Putamen (tissue), 1 donor: ENCODE measurements at places on chromosomes 5 and 9.

DNA sequence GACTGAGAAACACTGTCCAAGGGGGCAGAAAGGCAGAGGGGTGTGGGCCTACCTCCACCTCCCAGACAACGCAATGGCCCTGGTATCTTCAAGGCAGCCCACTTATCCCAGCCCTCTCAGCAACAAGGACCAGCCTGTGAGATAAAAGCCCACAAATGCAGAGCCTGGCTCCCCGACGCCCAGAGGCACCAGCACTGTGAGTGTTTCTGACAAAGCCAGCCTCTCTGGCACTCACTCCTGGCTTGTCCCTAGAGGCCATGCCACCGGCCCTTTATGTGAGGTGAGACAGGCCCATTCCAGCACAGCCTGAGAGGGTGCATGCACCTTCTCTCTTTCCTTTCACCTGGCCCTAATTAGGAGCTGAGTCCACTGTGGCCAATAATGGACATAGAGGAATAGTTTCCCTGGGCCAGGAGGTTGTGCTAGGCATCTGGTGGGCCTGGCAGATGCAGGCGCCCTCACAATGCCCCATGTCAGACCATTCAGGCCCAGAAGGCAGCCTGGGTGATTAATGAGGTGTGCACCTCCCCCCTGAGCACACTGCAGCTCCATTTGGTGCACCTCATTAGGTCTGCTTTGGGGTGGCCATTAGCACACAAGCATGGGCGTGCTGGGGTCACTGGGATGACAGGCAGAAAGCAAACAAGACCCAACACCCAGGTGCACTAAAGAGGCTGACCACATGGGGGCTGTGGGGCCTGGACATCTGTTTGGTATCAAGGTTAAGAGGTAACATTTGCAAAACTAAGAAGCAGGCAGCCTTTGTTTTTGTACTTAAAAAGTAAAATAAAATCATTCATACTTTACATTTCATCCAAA is 176.0 kb downstream of the MED10 start:
- no peak for DNase-seq

- DNase-seq: no peak
Observed at GRCh38 chr5:119255571-119256356, 100.1 kb upstream of the TNFAIP8 start.

GRCh38 chr5:127963233-127963632 is 120.3 kb upstream of the SLC12A2 start:
- DNase-seq: no peak

GRCh38 chr5:41637869-41638268 is 127.5 kb upstream of the PLCXD3 start:
- DNase-seq: no peak

- no peak for DNase-seq
Observed at GRCh38 chr9:133286523-133286922, 11.5 kb upstream of the ABO start.

- DNase-seq: no peak
Observed at GRCh38 chr5:151234476-151235238, 10.8 kb upstream of the CCDC69 start.

- DNase-seq: no peak
Observed at GRCh38 chr9:90092508-90092907, 487.7 kb downstream of the GADD45G start.

GRCh38 chr9:36974731-36975130 is 59.3 kb downstream of the PAX5 start:
- DNase-seq: no peak
